ENCODE measurements at places on chromosomes 5 and 9. TPM values are rescaled to one million over a fixed set of nuclear protein-coding genes. Genes with fewer than 3 reads are reported as not detected.

GRCh38 chr5:126070481-126070880 is 352.7 kb upstream of the GRAMD2B start:
- DNase-seq, result peak; percentile 37

GRCh38 chr9:12819436-12820185 is 44.8 kb downstream of the LURAP1L start:
- peak; percentile 22 for DNase-seq

- DNase-seq, result peak; percentile 0
These were observed 26.3 kb upstream of the TNPO1 start for GRCh38 chr5:72790186-72790585.

DNA sequence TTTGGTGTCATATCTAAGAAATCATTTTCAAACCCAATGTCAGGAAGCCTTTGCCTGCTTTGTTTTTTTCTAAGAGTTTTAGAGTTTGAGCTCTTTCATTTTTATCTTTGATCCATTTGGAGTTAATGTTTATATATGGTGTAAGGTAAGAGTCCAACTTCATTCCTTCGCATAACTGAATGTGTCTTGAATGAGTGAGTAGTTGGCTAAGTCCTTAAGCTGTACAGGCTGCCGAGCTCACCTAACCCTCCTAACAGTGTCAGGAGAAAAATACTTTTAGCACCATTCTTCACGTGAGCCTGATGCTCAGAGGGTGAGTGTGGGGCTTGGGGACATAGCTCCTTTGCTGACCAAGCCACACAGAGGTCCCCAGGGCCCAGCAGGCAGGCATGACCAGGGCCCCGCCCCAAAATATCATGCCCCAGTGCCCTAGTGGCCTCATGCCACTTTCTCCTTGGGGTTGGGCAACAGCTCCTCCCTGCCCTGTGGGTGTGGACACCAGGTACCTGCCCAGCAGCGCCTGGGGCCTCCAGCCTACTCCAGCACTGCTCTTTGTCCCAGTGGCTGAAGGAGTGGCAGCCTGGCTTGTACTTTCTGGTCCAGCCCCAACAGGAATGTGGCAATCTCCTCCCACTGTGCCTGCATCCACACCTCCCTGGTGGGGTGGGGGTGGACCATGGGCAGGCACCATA is 17.2 kb downstream of the PPARGC1B start:
- DNase-seq, result no peak

LPAR1 gene
- total RNA-seq, result 11.5 TPM
